ENCODE measurements at places on chromosomes 7 and 10.
A peak's percentile ranks its signal among the peaks of the same experiment; 100 is the strongest.

DNA sequence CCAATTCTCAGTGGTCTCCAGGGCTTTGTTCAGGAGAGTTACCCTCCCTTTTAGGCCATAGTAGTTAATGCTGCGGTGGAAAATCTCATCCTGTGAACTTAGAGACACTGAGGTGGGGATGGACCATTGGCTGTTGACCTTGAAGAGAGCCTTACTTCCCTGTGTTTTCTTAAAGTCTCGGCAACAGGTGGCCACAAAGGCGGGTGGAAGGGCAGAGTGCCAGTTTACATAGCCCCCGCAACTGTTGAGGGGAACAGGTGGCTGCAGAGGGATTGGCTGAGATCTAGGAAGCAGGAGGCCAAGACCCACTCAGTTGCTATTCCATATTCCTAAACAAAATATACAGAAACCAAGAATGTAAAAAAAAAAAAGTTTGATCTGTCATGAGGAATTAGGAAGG, 160.6 kb downstream of the ST7 start:
- DNase-seq = no peak

DNA sequence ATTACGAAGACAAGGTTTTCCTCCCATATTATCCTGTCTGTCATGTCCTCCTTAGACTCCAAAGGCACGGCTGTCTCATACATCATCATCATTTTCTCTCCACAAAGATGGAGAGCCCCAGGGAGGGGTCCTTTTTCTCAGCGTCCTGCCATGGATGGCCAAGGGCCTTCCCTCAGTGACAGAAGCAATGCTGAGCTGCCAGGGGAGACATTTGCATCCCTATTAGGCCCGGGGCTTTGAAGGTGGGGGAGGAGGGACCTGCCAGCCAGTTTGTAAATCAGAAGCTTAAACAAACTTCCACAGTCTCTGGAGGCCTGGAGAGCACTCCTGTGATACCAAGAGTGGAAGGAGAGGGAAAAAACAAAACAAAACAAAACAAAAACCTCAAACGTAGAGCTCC, 112.4 kb upstream of the ADO start:
- DNase-seq = no peak

DNA sequence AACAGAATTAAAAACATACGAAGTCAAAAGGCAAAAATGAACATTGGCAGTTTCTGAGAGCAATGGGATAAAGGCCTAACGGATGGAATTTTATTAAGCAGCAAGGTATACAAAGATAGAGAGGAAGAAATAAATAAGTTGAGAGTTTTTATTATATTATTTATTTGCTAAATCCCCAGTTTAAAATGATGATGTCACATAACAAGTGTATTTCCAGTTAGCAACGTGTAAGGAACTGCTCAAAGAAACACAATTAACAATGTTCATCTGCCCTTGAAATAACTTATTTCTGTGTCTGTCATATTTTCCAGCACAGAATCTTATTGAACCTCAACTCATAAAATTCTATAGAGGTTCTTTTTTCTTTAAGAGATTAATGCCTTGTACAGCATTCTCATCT, 108.6 kb upstream of the TMEM106B start:
- no peak for DNase-seq

GRCh38 chr10:43396061-43396927, 12.7 kb downstream of the HNRNPF start:
- DNase-seq = no peak

- no peak for DNase-seq
Measured at GRCh38 chr10:35208536-35208935, 81.9 kb downstream of the CREM start.

DNA sequence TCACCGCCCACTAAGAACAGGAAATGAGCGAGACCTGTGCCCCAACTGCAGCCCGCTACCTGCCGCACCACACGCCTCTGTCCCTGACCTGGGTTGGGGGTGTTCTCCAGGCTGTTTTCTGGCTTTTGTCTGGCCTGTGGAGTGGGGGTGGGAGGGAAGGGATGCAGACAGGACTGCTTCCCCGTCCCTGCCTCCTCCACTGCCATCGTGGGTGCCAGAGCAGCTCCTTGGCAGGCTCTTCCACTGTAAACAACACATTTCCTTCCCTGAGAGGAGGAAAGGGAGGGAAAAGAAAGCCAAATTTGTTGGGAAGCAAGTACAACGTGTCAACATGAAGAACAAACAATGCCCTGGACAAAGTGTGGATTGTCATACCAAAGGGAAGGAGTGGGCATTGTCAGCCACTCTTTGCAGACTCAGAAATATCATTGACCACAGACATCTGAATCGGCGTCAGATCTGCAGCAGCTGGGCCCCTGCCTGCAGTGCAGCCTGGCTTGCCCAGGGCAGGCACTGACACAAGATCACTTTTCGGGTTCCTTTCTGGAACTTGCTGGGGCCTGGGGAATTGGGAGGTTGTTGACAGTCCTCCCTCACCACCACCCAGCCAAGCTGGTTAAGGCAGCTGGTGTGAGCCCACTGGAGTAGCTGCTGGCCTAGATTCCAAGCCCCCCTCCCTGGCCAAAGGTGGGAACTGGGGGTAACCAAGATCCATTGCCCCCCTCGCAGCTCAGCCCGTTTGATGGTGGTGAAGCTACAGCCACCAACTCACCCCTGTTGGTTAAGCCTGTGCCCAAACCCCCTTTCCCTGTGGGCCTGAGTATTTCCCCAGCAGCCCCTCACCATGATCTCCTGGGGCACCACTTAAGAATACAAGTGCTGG, 22.6 kb upstream of the TRIM8 start:
- DNase-seq = no peak

DNA sequence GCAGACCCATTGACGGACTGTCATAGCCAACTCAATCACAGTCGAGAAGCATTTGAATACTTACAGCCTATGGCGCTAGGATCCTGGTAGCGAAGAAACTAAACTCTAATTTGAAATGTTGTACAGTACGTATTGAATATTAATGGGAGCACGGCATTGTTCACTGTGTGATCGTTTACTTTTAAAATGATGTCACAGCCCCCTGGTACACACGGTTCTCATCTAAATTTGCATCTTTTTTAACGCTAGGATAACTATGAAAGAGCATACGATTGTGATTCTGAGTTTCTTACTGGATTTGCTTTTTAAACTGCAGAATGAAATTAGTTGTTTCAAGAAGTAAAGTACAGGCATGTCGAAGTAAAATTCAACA, 895 bp upstream of the NAPEPLD start:
- DNase-seq = no peak

DNA sequence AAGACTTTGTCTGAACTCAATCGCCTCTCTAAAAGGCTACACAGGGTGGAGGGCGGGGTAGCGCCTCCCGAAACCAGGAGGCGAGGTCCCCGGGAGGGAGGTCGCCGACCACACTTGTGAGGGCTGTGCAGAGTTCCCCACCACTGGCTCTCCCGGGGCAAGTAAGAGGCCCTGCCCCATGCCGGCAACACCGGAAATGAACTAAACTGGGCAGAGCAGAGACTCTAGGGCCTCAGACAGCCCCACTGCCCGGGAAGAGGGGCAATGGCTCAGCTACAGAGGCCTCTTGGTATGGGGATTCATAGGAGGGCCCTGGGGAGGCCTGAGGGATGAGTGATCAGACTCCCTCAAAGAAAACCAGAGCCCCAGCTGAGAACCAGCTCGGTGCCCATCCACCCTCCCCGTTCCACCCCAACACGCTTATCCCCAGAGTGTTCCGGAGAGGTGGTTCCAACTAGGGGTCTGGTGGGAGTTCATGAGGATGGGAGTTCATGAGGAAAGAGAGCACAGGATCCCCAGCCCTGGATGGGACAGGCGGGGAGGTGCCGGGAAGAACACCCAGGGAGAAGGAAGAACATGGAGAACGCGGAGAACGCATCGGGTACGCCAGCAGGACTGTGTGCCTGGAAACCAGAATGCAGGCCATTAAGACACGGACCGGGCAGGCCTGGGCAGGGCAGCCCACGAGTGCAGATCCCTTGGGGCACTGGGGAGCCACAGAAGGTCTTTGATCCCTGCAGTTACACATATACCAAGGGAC, 89.4 kb upstream of the MYL10 start:
- DNase-seq = no peak

GRCh38 chr10:34622945-34623344, 192.2 kb downstream of the PARD3 start:
- DNase-seq = no peak

DNA sequence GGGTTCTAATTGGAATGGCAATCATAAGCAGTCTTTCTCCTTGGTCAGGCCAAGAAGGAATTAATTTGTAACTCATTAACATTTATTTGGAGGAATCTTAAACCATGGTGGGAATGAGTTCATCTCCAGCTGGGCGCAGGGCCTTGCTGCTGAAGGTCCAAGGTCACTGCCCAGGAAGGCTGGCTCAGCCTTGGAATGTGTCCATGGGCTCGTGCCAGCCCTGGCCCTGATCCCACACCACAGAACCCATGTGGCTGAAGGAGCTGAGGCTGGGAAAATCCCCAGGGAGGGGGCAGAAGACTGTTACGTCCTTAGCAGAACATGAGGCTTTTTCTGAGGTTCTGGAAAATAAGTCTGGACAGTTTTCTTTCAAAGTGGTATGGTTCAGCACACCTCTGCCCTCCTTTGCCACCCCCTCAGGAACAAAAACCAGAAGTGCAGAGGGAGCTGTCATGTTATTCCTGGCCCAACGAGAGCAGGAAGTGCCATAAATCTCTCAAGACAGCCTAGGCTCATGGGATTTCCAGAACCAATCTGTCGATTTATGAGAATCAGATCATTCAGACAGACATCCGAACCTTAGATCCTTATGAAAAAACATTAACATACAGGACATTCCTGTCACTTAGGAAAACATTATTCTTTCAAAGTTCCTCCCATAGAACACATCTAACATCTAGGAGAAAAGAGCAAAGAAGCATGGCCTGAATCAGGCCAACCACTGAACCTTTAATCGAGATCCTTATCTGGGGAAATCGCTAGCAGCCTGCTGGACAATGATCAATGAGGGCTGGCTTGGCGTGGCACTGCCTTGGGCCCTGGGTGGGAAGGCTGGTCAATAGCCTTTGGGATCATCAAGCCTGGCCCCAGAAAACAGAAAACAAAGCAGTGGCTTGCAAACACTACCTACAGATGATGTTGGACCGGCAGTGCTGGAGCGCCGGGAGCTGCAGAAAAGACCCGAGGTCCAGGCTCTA, 134.3 kb downstream of the TAX1BP1 start:
- no peak for DNase-seq

GRCh38 chr7:82810558-82811259, 352.0 kb downstream of the PCLO start:
- peak; percentile 72 for DNase-seq

DNA sequence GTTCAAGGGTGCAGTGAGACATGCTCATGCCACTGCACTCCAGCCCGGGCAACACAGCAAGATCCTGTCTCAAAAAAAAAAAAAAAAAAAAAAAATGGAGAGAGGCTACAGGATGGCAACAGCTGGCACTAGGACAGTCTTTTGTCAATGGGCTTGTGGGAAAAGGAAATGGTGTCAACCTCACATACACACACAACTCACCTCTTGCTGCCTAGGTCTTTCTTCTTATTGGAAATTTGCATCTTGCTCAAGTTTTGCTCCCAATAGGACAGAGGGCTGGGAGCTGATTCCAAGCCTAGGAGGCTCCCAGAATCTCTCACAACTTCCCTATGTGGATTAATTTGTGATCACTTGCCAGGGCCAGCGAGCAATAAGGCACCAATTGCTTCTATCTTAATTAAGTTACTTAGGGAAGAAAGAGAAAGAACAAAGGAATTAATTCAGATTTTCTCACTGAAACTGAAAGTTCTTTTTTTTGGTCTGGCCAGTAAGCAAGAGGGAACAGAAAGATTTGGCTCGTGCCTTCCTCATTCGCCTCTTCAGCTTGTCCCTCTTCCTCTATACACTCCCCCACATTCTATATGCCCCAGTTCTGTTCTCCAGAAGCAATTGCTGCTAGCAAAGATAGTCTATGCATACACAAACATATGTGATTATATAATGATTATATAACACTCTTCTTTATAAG, 33.8 kb downstream of the MAP3K8 start:
- DNase-seq = no peak

GRCh38 chr7:151110941-151111645, 24.8 kb downstream of the AGAP3 start:
- peak; percentile 32 for DNase-seq

DNA sequence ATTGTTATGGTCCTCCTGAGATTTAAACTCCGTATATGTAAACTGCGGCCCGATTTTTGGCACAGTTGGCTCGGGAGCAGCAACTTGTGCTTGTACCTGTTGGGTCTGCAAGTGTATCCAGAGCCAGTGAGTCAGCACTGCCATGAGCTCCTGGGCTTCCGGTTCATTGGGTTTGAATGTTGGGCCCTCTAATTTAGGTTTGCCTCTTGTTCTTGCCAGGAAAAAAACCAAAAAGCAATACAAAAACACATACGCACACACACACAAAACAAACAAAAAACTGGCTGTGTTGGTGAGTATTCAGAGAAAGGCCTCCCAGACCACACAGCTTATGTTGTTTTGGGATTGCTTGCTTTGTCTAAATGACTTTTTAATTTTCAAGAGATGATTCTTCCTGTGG, 26.3 kb downstream of the SND1 start:
- DNase-seq = no peak

DNA sequence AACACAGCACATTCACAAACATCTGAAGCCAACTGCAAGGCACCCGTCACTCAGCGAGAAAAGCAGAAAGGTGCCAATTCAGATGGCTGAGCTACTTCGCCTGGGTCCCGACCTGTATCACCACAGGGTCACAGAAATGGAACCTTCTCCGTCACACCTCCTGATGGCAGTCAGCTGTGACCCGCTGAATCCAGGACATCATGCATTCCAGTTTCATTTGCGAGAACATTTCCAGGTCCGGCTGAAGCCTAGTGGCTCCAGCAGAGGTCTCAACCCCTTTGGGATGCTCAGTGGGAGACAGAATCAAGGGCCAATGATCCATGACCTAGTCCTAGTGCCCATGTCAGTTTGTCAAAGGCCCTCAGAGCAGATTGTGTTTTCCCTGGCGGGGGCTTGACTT, 193.6 kb upstream of the KLF14 start:
- no peak for DNase-seq

- DNase-seq = no peak
Measured at GRCh38 chr7:27198871-27199801, 755 bp downstream of the HOXA13 start.

GRCh38 chr7:30920021-30920583, 8.4 kb downstream of the AQP1 start:
- DNase-seq = no peak
